Esophagus squamous epithelium (tissue), 5 donors: ENCODE measurements at places on chromosomes 5 and 9.
A peak's percentile ranks its signal among the peaks of the same experiment; 100 is the strongest.

GRCh38 chr5:137916923-137917322 lies 27.7 kb downstream of the PKD2L2 start:
- DNase-seq, result no peak

- DNase-seq, result no peak
Measured at GRCh38 chr5:56494300-56494731, 261.2 kb upstream of the ANKRD55 start.

DNA sequence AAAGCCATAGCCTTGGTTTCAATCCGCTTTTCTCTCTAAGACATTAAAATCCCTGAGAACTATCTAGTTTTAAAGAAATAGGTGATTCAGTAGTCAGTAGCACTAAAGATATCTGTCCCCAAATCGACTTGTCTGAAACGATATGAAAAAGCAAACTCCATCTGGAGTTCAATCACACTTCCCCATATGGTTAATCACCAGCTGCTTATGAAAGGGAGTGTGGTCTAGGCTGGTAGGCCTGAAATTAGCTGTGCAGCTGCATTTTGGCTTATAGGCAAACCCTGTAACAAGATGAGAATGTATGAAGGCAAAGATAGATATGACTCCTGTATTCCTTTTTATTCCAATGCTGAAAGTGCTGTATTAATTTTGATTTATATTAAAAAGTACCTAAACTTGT lies 65.9 kb downstream of the DMRTA1 start:
- no peak for DNase-seq

- no peak for DNase-seq
Measured at GRCh38 chr9:79220666-79221065, 351.1 kb upstream of the TLE4 start.

GRCh38 chr9:117018966-117019617 lies 332.0 kb downstream of the TRIM32 start:
- no peak for DNase-seq

DNA sequence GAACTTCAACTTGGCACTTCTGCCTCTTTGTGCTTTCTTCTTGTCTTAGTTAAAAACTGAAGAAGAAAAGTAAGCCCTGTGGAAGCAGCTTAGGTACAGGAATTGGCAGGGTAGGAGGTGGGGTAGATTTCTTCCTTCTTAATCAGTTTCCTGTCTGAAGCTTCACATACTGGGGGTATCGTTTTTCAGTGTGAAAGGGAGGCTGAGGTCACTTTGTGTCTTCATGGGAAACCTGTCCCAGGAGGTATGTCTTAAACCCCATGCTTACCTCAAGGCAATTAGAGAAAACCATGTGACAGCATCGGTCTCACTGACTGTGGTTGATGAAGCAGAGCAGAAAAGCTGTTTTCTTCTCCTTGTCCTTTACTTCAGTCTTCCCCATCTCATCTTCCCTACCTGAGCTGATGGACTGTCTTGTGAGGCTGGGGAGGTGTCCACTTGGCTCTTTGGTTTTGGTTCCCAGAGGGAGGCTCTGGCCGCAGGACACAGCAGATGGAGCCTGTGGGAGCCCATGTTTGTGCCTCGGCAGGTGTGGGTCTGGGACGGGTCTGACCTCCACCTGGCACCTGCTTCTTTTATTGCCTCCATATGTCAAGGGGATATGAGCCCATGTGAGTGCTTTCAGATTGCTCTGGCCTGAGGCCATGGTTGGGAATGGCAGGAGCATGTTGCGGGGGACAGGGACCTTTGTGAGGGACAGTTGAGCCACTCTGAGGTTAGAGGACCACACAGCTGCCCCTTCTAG lies 47.0 kb downstream of the SH3GL2 start:
- no peak for DNase-seq

- no peak for DNase-seq
Measured at GRCh38 chr5:125525356-125525755, 778.9 kb upstream of the ZNF608 start.

GRCh38 chr5:10699987-10700386 lies 61.0 kb downstream of the DAP start:
- no peak for DNase-seq

DNA sequence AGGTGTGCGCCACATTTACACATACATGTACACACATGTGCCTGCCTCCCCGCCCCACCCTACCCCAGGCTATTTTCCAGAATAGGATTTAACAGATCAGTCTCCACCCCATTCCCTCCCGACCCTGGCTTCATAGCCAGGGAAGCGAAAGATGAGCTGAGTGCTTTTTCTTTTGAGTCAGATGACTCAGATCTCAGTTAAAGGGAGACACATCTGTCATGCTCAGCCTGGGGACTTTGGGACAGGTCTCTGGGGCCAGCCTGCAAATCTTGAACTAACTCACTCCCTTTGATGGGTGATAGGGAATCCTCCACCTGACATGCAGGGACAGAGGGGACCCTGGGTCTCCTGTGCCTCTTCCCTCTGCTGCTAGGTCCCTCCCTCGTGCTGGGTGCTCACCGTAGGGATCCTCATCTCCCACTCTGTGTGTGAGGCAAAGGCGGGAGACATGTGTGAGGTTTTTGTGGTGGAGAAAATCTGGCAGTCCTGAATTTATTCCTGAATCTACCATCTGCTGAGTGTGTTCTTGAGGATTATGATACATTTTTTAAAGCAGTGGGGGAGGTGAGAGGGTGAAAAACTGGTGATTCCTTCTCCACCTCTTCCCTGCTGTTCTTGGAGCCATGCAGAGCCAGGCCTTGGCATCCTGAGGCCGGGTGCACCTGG lies 37.7 kb downstream of the NEUROG1 start:
- DNase-seq, result no peak

DNA sequence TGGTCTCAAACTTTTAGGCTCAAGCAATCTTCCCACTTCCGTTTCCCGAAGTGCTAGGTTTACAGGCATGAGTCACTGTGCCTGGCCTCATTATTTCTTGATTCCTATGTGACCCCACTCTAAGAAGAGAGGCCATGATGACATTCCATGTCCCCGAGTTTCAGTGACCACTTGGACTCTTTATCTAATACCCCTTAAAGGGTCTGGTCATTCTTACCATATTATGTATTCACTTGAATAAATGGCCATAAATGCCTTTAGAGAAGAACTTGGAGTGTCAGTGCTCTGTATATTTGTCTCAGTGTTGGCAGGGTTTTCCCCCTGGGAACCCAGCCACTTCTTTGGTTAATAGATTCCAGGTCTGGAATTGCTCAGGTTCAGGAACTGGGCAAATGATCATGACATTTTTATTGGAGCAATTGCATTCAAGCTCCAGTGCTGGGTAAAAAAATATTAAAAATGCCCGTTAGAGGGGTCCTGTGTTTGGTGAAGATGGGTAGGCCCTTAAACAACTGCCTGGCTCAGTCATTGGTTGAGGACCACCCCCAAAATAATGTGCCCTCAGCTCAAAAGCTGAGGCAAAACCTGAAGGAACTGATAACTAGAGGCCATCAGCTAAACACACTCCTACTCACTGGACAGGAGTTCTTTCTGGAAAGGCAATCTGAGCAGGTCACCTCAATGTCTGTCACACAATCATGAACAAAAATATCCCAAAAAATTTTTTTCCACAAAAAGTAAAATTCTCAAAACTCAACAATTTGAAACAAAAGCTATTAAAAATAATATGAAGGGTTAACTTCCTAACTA lies 186.6 kb upstream of the ZNF608 start:
- no peak for DNase-seq

DNA sequence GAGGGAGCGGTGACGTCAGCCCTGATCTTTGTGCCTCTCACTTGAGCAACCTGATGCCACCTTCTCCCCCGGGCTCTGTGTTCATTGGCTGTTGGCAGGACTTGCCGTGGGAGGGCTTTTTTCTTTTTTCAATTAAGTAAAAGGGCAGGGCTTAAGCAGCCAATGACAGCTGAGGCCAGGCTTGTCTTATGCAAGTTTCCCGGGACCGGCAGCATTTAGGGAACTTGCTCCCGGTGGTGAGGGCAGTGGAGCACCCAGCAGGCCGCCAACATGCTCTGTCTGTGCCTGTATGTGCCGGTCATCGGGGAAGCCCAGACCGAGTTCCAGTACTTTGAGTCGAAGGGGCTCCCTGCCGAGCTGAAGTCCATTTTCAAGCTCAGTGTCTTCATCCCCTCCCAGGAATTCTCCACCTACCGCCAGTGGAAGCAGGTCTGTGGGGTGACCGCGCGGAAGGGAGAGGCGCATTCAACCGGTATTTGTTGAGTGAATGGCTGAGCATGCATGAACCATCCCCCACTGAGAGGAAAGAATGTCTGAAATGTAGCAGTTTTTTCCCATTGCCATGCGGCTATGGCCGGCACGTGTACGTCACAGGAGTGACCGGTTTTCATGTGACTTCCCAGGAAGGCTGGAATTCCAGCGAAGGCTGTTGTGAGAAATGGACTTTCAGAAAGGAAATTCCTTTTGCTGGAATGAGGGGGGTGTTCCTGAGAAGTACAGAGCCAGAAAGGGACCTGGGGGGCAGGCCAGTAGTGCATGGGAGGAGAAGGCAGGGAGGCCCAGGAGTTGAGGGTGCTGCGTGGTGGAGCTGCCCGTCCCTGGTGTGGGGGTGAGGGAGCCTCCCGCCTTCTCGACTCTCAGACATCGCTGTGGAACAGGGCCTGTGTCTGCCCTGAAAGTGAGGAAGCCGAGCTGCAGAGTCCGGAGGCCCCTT lies 29.0 kb downstream of the PTGES2 start:
- peak; percentile 53 for DNase-seq

DNA sequence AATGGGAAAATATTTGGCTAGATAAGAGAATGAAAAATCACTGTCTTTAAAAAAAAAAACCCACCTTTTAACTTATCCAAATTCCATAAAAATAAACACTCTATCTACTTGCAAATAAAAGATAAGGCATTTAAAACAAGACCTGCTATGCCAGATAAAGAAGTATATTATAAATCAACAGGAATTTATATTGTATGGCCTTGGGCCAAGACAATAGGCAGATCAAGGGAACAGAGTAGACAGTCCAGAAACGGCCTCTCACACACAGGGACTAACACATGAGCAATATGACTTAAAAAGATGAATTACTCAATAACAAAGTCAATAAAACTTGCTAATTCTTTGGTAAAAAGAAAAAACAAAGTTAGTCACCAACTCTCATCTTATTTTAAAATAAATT lies 34.7 kb upstream of the ICE1 start:
- no peak for DNase-seq

DNA sequence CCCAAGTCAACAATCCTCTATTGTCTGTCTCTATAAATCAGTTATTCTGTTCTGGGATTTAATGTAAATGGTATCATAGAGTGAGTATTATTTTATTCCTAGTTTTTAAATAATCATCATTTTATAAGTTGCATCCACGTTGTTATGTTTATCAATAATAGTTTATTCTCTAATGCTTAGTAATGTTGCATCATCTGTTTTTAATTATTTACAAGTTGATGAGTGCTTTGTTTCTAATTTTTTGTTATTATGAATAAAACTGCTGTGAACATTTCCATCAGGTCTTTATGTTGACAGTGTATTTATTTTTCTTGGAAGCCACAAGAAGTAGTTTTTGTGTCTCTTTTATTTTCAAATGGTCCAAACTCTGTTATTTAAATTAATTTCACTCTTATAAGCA lies 1201.2 kb upstream of the CDH6 start:
- no peak for DNase-seq

GRCh38 chr5:4313138-4313537 lies 717.5 kb downstream of the IRX1 start:
- DNase-seq, result no peak

GRCh38 chr5:104045987-104046386 lies 483.4 kb upstream of the NUDT12 start:
- DNase-seq, result no peak

- no peak for DNase-seq
Measured at GRCh38 chr9:8750639-8751051, 951.1 kb upstream of the DMAC1 start.

DNA sequence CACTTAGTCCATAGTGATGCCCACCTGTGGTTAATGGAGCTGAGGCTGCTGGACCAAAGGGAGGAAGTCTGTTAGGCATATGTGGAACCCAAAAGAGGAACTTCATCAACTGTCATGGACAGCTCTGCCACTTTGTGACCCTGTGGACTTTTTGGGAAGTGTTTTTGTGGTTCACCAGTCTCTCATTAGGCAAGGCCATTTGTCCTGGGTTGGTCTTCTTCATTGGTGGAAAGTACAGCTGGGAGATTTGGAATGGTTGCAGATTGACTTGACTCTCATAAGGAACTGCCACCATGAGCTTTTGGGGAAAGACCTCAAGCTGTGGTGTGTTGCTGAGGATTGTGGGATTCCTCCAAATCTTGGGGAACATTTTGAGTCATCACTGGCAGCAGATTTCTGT lies 31.9 kb upstream of the IL12B start:
- DNase-seq, result no peak

- no peak for DNase-seq
Measured at GRCh38 chr5:168254013-168254693, 37.3 kb upstream of the WWC1 start.

- no peak for DNase-seq
Measured at GRCh38 chr9:16459421-16460148, 410.9 kb downstream of the BNC2 start.

DNA sequence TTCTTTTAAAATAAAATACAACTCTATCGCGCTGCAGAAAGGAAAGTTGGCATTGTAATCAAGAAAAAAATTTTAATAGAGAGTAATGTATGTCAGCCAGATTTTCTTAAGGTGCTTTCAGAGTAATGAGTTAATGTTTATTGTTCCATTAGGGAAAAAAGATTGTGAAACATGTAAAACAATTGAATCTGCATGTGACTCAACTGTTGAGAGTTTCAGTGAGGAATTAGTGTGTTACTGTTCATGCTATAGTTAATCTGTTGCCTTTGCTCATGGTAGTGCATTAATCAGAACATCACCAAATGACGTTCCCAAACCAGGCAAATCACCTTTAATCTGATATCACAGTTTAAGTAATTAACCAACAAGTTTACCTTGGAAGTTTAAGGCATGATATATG lies 600.5 kb downstream of the NR2F1-AS1 start:
- DNase-seq, result no peak

DNA sequence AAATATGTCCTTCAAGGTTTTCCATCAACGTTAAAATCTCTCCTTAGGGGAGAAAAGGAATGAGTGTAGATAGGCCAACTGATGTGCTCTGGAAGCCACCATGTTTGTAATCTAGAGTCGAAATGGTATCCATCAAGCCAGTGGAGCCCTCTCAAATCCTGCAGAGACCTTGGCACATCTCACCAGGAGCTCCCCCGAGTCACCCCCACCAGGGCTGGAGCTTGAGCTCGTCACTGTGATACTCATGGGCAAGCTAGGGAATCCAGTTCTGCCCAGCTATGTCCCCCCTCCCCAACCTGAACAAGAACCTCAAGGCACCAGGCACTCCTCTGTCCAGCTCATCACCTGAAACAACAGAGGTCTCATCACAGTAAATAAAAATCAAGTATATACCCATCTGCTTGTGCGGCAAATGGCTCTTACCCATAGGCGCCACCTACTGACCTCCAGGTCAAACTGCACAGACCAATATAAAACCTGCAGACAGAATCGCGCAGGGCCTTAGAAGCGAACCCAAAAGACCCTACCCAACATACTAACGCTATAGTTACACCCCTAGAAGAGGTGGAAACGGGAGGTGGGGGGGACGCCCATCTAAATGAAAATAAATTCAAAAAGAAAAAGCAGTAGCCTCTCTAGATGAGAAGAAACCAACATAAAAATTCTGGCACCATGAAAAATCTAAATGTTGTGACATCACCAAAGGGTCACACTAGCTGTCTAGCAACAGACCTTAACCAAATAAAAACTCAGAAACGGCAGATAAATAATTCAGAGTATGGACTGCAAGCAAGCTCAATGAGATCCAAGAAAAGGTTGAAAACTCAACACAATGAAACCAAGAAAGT lies 75.0 kb downstream of the TTC39B start:
- DNase-seq, result no peak

GRCh38 chr5:154984946-154985516 lies 28.5 kb upstream of the KIF4B start:
- DNase-seq, result no peak

GRCh38 chr9:84738353-84738752 lies 68.8 kb downstream of the NTRK2 start:
- no peak for DNase-seq
